ENCODE measurements at places on chromosomes 2 and 18.

DNA sequence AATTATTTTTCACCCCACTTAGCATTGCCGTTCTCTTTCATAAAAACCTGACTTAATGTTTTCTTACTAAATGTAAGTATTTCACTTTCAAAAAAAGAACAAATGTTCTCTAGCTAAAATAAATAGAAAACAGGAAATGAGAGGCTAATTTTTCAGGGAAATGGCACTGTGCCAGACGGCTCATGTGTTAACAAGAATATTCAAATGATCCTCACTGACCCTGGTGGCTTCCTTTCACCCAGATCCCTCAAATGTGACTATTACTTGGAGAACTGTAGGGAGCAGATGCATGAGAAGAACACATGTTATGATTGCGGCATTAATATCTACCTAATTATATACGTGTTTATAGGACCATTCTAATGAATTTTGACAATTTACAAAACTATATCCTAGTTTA lies 827.7 kb downstream of the SOCS6 start:
- DNase-seq = peak; percentile 11

DNA sequence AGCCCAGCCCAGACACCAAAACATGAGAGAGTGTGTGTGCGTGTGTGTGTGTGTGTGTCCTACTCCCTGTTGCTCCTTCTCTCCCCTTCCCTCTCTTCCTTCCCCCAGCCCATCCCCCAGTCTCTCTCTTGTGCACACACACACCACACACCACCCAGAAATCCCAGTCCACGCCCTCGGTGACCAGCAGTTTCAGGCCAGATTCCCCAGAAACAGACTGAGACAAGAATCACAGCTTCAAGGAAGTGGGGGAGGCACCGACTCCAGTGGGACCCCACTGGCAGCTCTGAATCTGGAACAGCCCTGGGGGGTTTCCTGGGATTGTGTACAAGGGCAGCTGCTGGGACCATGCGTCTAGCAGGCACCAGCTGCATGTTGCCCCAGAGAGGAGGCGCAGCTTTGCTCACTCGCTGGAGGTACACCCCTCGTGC lies 113.5 kb downstream of the NDUFA10 start:
- DNase-seq = no peak

DNA sequence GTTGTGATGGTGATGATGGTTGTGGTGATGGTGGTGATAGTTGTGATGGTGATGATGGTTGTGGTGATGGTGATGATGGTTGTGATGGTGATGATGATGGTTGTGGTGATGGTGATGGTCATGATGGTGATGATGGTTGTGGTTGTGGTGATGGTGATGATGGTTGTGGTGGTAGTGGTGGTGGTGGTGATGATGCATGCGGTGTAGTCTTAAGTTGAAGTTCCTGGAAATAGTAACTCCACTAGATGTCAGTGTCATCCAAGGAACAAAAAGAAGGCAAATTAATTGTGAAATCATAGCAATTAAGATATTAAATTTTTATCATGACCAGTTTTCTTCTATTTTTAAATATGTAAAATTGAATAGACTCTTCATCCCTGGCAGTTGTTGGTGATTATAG lies 309.2 kb downstream of the AGAP1 start:
- DNase-seq = no peak

GRCh38 chr2:70069049-70069448 lies 18.2 kb upstream of the PCBP1 start:
- DNase-seq = peak; percentile 23

DNA sequence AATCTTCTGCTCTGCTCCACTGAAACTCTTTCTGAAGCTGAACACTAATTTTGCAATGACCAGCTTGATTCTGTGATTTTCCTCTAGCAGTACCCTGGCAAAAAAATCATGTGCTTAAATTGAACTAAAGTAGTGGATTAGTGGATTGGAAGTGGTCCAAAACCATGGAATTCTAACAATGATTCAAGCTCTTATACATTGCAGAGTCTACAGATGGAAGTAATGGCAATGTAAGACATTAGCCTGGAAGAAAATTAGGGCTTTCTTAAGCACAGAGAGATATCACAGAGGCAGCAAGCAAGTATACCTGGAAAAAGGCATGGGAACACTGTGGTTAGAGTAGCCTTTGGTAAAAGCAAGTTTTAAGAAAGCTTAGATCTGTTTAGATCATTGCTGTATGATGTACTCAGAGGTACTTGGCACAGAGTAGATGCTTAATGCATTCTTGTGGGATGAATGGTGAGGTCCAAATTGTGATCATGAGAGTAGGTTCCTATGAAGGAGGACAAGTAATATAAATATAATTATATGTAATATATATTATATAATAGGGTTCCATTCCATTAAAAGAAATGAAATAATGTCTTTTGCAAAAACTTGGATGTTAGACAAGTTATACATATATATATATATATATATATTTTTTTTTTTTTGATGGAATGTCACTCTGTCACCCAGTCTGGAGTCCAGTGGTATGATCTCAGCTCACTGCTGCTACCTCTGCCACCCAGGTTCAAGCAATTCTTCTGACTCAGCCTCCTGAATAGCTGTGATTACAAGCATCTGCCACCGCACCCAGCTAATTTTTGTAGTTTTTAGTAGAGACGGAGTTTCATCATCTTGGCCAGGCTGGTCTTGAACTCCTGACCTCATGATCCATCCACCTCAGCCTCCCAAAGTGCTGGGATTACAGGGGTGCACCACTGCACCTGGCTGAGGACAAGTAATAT lies 172.2 kb upstream of the SCN7A start:
- DNase-seq = no peak

GRCh38 chr18:57898506-57899124 lies 95.5 kb upstream of the ATP8B1 start:
- DNase-seq = peak; percentile 11

DNA sequence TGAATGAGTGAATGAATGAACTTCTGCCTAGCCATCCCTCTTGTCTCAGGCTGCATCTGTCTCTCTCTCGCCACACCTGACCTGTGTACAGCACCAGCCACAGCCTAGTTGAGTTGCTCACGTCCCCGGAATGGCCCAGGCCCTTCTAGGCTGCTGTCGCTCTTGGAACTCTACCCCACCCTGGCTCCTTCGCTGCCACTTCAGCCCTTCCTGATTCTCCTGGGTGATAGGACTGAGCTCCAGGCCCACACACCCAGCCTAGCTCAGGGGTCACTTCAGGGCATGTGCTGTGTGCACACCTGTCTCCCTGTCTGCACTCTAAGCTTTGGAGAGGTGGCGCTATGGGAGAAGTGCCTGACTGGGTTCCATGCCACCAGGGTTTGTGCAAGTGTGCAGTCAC lies 236.6 kb downstream of the GLI2 start:
- peak; percentile 83 for DNase-seq

DNA sequence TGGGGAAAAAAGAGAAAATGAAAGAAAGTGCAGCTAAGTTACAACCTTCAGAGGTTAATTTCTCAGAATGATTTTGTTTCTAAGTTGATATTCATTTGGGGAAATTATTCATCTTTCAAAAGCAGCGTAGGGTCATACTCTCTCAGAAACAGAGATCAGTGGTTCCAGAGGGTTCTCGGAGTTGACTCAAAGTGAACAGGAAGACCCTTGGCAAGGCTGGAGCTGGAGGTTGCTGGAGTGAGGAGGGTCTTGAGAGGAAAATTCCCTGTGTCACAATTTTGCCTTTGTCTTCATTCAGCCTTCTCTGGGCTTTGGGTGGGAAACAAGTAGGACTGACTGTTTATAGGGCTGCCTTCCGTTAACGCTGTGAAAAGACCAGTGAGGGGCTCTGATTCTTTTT lies 168.2 kb downstream of the ICOS start:
- no peak for DNase-seq

- no peak for DNase-seq
These were observed 19.5 kb downstream of the MRPL44 start for GRCh38 chr2:223976635-223977226.

- DNase-seq = no peak
These were observed 32.9 kb downstream of the XDH start for GRCh38 chr2:31381601-31382000.

DNA sequence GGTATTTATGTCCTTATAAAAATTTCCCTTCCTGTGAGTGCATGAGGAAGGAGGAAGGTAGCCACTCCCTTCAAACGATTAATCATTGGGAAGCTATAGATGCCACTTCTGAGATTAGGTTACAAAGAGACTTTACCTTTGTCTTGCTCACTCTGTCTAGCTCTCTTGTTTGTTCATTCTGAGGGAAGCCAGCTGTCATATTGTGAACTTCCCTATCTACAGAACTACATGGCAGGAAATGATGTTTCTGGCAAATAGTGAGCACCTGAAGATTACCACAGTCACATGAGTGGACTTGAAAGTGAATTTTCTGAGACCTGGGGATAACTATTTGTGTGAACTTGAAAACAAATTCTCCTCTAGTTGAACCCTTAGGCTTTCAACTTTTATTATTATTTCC lies 776.8 kb downstream of the CCDC85A start:
- peak; percentile 46 for DNase-seq

Data from NCI-H510A (cell line).